Subcutaneous adipose tissue (tissue), 4 donors: ENCODE measurements at places on chromosomes 16 and 17. TPM values are rescaled to one million over a fixed set of nuclear protein-coding genes. Genes with fewer than 3 reads are reported as not detected.

The KRTAP2-3 gene
- total RNA-seq = not detected

The KIFC3 gene
- 33.0 TPM for total RNA-seq

The RGS11 gene
- 16.1 TPM for total RNA-seq

The TELO2 gene
- total RNA-seq = 42.4 TPM

The VTN gene
- 0.85 TPM for total RNA-seq

The TOM1L1 gene
- 13.7 TPM for total RNA-seq
